ENCODE measurements at places on chromosomes 6 and 20.

GRCh38 chr6:23414051-23414445 lies 712.0 kb upstream of the NRSN1 start:
- DNase-seq = no peak

- no peak for DNase-seq
Measured at GRCh38 chr6:57190140-57190539, 18.0 kb downstream of the BAG2 start.

GRCh38 chr20:5686384-5687105 lies 63.7 kb upstream of the SHLD1 start:
- DNase-seq = no peak

DNA sequence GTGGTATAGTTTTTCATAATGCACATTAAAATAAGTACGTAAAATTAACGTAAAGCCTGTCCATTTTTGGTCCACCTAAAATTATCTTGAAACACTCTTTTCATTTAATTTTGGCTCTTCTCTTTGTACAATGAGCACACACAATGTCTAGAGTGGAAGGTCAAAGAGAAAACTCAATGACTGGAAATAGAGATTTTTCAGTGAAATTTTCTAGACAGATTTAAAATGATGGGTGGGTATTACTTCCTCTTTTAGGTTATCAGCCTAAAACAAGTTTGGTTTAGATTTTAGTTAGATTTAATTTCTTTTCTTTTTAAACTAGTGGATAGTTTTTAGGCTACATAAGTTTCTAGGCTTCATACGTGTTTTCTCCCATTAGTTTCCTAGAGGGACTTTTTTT lies 24.9 kb downstream of the DSE start:
- no peak for DNase-seq

DNA sequence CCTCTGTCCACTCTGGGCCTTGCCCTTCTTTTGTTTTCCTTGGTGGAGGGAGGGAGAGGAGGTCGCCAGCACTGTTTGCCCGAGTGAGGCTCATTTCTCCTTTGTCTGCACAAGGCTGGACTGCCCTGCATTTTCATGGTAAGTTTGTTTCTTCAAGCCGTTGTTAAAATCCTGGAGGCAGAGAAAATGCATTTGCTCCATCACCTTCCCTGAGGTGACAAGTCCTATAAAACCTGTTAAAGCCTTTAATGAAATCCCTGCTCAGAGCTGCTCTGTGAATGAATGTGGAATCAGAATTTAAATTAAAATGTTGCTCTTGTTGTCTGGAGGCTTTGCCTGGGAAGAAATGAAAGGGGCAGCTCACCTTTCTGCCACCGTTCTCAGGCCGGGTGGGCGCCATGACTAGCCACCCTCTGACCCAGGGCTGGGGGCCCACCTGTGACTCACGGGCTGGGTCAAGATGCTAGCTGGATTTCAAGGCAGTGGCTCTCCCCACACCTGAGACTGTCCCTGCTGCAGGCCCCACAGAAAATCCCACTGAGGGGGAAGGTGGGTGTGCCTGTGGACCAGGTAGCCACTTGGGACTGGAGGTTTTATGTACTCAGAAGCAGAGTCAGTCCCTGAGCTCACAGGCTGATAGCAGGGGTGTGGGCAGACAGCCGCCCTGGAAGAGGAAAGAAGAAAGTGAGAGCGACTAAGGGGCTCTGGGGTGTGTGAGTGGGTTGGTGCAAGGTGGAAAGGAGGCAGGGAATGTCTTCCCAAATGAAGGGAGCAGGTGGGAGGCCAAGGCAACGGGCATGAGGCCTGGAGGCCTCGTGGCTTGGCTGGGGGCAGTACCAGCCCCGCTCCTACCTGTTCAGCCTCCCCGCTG lies 24.0 kb upstream of the MYT1 start:
- no peak for DNase-seq

- DNase-seq = no peak
Measured at GRCh38 chr6:46821458-46821881, 28.3 kb downstream of the MEP1A start.
